PC-9 (cell line): ENCODE measurements at places on chromosomes 12 and 14. TPM values are rescaled to one million over a fixed set of nuclear protein-coding genes. Genes with fewer than 3 reads are reported as not detected.

TAS2R46 gene
- 1.2 and 1.5 TPM in 2 replicates for total RNA-seq

KCNC2 gene
- total RNA-seq, result not detected in 2 replicates

PRB2 gene
- total RNA-seq, result not detected in 2 replicates

PZP gene
- total RNA-seq, result not detected in 2 replicates

SLCO1B1 gene
- 0.30 and 0.50 TPM in 2 replicates for total RNA-seq

ARG2 gene
- 8.6 and 10.2 TPM in 2 replicates for total RNA-seq

HOXC10 gene
- 1.1 and 1.4 TPM in 2 replicates for total RNA-seq

GNB3 gene
- total RNA-seq, result not detected in 2 replicates

RPS6KL1 gene
- 3.4 and 4.2 TPM in 2 replicates for total RNA-seq

GPR68 gene
- not detected in 2 replicates for total RNA-seq

C12orf54 gene
- total RNA-seq, result not detected in 2 replicates

PNP gene
- total RNA-seq, result 23.5 and 26.9 TPM in 2 replicates

KRT75 gene
- total RNA-seq, result not detected in 2 replicates

SERPINA6 gene
- not detected in 2 replicates for total RNA-seq

AKAP3 gene
- total RNA-seq, result 2.1 and 3.0 TPM in 2 replicates

TAMALIN gene
- 0.50 TPM in 1 of 2 replicates, not detected in the other for total RNA-seq

DICER1 gene
- 11.2 and 15.1 TPM in 2 replicates for total RNA-seq

KCNMB4 gene
- total RNA-seq, result 6.3 and 6.7 TPM in 2 replicates

CEBPE gene
- not detected in 2 replicates for total RNA-seq

ADGRD1 gene
- total RNA-seq, result not detected in 2 replicates

BTG1 gene
- total RNA-seq, result 72.4 and 111 TPM in 2 replicates

SERPINA5 gene
- total RNA-seq, result not detected in 2 replicates

GUCY2C gene
- total RNA-seq, result not detected in 2 replicates

TRPV4 gene
- 3.1 and 3.2 TPM in 2 replicates for total RNA-seq
